ENCODE measurements at places on chromosomes 4 and X.

DNA sequence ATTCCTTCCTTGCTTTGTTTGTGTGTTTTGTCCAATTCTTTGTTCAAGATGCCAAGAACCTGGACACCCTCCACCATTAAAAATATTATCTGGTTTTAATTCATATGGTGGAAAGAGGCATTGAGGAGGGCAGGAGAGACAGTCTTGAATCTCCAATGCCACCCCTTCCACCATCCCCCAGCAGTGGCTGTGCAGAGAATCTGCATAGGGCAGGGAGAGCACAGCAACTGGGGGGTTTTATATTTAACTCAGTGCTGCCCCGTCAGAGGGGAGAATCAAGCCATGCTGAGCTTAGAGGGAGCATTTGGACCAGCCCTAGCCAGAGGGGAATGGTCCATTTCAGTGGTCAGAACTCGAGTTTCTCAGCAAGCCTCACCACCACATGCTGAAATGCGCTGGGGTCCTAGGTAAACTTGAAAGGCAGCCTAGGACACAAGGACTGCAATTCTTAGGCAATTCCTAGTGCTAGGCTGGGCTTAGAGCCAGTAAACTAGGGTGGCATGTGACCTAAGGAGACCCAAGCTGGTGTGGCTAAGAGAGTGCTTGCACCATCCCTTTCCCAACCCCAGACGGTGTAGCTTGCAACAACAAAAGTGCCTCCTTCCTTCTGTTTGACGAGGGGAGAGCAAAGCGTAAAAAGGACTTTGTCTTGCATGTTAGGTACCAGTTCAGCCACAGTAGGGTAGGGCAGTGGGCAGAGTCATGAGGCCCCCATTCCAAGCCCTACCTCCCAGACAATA lies 34.2 kb downstream of the CCDC158 start:
- H3K27me3 ChIP-seq: peaks cover 17% of the 10 kb centered on the region
- no peaks in the 10 kb centered on the region for H3K36me3 ChIP-seq
- no peaks in the 10 kb centered on the region for H3K4me1 ChIP-seq
- H3K27ac ChIP-seq: no peak overlapping the region

DNA sequence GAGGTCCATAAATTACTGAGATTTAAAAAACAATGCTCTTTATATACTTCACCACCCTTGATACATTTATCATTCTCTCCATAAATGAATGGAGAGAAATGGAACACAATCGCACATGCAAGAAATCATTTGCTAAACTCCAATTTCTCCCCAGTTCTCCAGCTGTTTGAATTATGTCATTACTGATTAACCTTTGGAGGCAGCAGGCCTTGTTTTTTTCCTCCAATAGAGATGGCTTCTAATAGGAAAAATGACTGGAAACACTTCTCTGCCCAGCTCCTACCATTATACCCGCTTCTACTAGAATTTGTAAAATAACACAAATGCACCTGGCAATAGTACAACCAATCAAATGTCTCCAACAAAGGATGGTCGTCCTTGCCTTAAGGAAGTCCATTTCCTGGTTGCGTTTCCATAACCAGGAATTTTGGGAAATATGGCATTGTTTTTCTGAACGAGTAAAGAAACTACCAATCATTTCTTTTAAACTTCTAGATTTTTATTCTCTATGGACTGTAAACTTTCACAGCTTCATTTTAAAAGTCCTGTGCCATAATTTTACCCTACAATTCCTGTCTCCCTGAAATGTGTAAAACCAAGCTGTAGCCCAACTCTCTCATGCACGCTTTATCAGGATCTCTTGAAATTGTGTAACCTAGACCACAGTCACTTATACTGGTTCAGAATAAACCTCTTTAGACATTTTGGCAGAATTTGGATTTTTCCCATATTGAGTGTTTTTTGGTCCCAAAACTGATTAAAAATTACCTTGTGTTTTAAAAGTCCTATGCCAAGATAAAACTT lies 60.1 kb downstream of the APBB2 start:
- no peak for DNase-seq
- H3K4me1 ChIP-seq: no peaks in the 10 kb centered on the region
- H3K4me3 ChIP-seq: no peak overlapping the region
- H3K27ac ChIP-seq: no peak overlapping the region

GRCh38 chr4:52721968-52722815 lies 29.0 kb downstream of the ERVMER34-1 start:
- H3K4me3 ChIP-seq: peak overlapping the region; percentile 88
- peaks cover 15% of the 10 kb centered on the region for H3K4me1 ChIP-seq
- H3K27me3 ChIP-seq: peaks cover 3% of the 10 kb centered on the region

GRCh38 chr4:88761861-88762523 lies 64.4 kb upstream of the NAP1L5 start:
- no peaks in the 10 kb centered on the region for H3K27me3 ChIP-seq
- H3K4me3 ChIP-seq: no peak overlapping the region
- H3K4me1 ChIP-seq: no peaks in the 10 kb centered on the region
- H3K27ac ChIP-seq: no peak overlapping the region
- H3K36me3 ChIP-seq: peaks cover 6% of the 10 kb centered on the region

- no peak for DNase-seq
- H3K36me3 ChIP-seq: no peaks in the 10 kb centered on the region
- no peaks in the 10 kb centered on the region for H3K4me1 ChIP-seq
- no peak overlapping the region for H3K4me3 ChIP-seq
- no peak overlapping the region for H3K27ac ChIP-seq
These were observed 16.5 kb upstream of the PNPLA4 start for GRCh38 chrX:7943600-7944245.

DNA sequence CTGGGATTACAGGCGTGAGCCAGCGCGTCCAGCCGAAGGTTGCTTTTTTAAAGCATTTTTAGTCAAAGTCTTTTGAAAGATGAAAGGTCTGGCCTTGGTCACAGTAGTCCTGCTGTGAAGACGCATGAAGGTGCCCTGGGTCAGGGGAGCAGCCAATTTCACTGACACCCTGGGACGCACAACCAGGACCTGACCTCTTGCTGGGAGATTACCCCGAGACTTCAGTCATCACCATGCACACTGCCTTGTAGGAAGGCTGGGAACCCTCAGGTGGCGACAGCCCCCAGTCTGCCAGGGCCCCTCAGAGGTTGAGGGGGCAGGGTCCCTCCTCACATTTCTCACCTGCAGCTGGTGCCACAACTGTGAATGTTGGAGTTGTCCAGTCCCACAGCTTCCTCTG lies 53.2 kb downstream of the CPLX1 start:
- H3K27ac ChIP-seq: no peak overlapping the region
- peaks cover 49% of the 10 kb centered on the region for H3K36me3 ChIP-seq
- no peak for DNase-seq
- no peaks in the 10 kb centered on the region for H3K27me3 ChIP-seq
- H3K4me3 ChIP-seq: no peak overlapping the region

DNA sequence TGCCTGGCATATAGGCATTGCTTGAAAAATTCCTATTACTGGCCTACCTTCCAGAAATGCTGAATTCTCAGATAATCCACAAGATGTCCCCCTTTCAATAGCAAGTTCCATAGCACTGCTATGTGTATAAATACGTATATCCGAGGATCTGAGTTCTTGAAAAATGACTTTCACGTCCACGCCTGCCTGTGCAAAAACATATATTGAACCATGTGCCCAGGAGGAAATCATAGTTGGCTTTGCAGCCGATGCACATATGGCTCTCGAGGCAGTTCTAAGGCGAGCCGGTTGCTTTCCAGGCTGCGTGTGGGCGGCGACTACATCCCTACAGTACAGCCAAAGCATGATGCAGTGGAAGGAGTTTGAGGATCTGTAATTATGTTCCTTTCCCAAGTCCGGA lies 55.4 kb upstream of the ESX1 start:
- no peak overlapping the region for H3K27ac ChIP-seq
- H3K36me3 ChIP-seq: no peaks in the 10 kb centered on the region
- no peak for DNase-seq
- H3K4me3 ChIP-seq: no peak overlapping the region
- no peaks in the 10 kb centered on the region for H3K4me1 ChIP-seq

- no peaks in the 10 kb centered on the region for H3K27me3 ChIP-seq
- H3K36me3 ChIP-seq: no peaks in the 10 kb centered on the region
- no peak overlapping the region for H3K27ac ChIP-seq
These were observed 745.9 kb downstream of the RPA4 start for GRCh38 chrX:97629597-97629985.

- H3K27me3 ChIP-seq: no peaks in the 10 kb centered on the region
- H3K4me1 ChIP-seq: no peaks in the 10 kb centered on the region
- H3K4me3 ChIP-seq: no peak overlapping the region
- H3K27ac ChIP-seq: no peak overlapping the region
- no peaks in the 10 kb centered on the region for H3K36me3 ChIP-seq
These were observed 571.0 kb upstream of the KLHL4 start for GRCh38 chrX:86946569-86946968.

DNA sequence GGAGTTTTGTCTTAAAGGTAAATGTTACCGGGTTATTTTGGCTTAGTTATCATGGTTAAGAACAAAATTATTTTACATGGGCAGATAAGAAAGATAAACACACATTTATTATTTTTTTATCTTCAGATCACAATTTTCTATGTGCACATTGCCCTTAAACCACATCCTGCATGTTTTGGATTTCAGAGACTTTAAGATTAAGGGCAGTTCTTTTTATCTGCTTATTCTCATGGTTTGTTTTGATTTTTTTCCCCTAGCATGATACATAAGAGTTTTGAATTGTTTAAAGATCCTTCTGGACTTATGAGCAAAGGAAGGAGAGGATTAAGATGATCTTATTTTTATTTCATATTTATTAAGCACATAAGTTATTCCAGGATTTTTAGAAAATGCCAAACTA lies 190.1 kb upstream of the BMP3 start:
- H3K4me1 ChIP-seq: no peaks in the 10 kb centered on the region
- no peaks in the 10 kb centered on the region for H3K27me3 ChIP-seq
- no peak overlapping the region for H3K4me3 ChIP-seq

DNA sequence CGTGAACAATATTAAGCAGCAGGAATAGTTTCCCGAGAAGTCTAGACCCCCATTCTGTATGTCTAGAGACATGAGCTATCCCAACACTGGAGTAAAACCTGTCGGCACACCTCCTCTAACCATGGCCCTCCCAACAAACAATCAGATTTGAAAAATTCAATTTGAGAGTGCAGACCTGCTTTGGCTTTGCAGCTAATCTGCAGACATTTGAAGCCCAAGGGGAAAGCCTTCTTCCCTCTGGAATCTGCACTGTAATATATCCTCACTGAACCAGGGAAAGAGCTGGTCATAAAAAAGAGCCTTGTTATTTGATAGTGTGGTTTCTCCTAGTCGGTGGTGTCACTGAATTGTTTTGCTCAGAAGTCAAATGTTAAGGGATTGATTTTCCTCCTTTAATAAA lies 44.6 kb upstream of the KLHL34 start:
- H3K4me1 ChIP-seq: no peaks in the 10 kb centered on the region
- DNase-seq: no peak
- no peak overlapping the region for H3K4me3 ChIP-seq
- H3K36me3 ChIP-seq: no peaks in the 10 kb centered on the region

- no peak for DNase-seq
- no peak overlapping the region for H3K27ac ChIP-seq
These were observed 41.9 kb downstream of the WDR1 start for GRCh38 chr4:10074767-10075105.

GRCh38 chr4:5156682-5157081 lies 105.4 kb downstream of the STK32B start:
- no peaks in the 10 kb centered on the region for H3K36me3 ChIP-seq
- H3K4me1 ChIP-seq: no peaks in the 10 kb centered on the region
- no peak for DNase-seq
- no peak overlapping the region for H3K4me3 ChIP-seq
- no peaks in the 10 kb centered on the region for H3K27me3 ChIP-seq

- no peak overlapping the region for H3K4me3 ChIP-seq
- no peak for DNase-seq
- no peaks in the 10 kb centered on the region for H3K4me1 ChIP-seq
These were observed 15.2 kb downstream of the ADRA2C start for GRCh38 chr4:3781193-3781886.

DNA sequence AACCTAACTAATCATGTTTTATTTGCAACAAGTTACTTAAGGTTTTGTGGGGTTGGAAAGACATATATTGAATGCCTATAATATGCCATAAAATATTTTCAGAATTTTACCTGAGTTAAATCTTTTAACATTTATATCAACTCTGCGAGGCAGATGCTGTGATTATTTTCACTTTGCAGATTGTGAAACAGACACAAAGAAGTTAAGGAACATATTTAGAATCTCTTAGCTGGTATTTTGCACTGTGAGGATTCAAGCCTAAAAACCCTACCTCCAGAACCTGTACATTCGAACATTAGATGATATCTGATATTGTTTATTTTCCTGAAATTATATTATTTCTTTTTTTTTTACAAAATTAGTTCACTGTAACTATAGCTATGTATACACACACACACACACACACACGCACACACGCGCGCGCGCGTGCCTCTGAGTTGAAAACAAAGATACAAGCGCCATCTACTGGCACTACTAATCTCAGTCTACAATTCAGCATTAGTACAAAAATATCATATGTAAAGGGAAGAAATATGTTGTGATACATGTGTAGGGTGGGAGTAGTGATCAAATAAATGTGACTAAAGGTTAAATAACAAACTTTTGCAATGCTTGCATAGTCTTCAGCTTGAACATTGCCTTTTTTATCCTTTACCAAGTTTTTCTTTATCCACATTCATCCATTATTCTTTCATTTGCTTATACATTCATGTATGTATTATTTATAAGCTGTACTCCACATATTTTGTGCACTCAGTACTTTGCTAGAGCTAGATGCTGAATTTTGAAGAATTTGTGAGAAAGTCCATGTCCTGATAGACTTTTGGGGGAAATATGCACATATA lies 61.5 kb downstream of the ANXA10 start:
- H3K27me3 ChIP-seq: peaks cover 3% of the 10 kb centered on the region
- H3K4me1 ChIP-seq: no peaks in the 10 kb centered on the region
- H3K36me3 ChIP-seq: no peaks in the 10 kb centered on the region
- H3K27ac ChIP-seq: no peak overlapping the region

- H3K4me1 ChIP-seq: no peaks in the 10 kb centered on the region
- H3K4me3 ChIP-seq: no peak overlapping the region
- no peak overlapping the region for H3K27ac ChIP-seq
- H3K36me3 ChIP-seq: peaks cover 3% of the 10 kb centered on the region
- DNase-seq: no peak
- no peaks in the 10 kb centered on the region for H3K27me3 ChIP-seq
These were observed 77.4 kb downstream of the MTMR1 start for GRCh38 chrX:150770623-150771022.

DNA sequence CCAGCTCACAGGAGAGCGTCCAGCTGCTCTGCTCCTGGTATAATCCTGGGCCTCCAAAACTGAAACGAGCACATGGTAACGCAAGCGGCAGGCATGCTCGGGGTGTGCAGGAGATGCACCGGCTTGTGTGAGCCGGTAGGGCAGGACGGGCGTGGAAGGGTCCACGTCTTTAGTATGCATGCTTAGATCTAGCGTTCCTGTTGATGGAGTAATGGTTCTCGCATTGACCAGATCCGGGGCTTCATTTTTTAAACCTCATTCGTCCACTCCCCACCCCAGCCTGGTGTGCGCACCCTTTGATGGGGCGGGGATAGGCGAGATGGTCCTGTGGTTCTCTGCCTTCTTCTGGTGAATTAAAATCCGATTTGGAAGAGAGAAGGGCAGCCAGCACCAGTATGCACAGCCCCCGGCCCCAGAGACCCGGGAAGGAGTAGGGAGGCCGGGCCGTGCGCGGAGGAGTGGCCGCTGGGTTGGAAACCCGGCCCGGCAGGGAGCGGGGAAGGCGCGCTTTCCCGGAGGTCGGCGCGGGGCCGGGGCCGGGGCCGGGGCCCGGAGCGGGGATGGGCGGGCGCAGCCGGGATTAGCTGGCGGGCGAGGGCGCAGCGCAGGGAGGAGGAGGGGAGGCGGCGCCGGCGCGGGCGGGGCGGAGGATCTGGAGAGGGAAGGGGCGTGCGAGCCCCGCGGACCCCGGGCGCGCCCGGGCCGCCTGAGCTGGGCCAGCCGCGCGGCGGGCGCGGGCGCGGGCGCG lies 39.9 kb downstream of the FAM149A start:
- H3K4me3 ChIP-seq: no peak overlapping the region
- H3K4me1 ChIP-seq: peaks cover 9% of the 10 kb centered on the region
- no peak for DNase-seq
- peaks cover 33% of the 10 kb centered on the region for H3K27me3 ChIP-seq
- H3K36me3 ChIP-seq: no peaks in the 10 kb centered on the region

Measured in T-cell (primary cell).